ENCODE measurements at places on chromosomes 1 and 21.

DNA sequence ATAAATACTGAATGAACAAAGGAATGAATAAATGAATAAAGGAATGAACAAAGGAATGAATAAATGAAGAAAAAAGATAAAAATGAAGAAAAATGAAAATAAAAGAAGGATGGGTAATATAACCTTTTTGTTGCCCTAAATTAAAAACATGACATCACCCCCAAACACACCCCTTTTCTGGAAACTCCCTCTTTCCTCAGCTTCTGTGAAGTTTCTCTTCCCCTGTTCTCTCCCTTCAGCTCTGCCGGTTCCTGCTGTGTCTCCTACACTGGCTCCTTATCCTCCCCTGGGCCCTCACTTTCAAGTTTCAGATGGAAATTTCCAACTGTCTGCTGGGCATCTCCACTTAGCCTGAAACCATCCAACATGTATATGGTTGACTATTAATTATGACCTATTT lies 37.9 kb downstream of the RAB3B start:
- DNase-seq: no peak

DNA sequence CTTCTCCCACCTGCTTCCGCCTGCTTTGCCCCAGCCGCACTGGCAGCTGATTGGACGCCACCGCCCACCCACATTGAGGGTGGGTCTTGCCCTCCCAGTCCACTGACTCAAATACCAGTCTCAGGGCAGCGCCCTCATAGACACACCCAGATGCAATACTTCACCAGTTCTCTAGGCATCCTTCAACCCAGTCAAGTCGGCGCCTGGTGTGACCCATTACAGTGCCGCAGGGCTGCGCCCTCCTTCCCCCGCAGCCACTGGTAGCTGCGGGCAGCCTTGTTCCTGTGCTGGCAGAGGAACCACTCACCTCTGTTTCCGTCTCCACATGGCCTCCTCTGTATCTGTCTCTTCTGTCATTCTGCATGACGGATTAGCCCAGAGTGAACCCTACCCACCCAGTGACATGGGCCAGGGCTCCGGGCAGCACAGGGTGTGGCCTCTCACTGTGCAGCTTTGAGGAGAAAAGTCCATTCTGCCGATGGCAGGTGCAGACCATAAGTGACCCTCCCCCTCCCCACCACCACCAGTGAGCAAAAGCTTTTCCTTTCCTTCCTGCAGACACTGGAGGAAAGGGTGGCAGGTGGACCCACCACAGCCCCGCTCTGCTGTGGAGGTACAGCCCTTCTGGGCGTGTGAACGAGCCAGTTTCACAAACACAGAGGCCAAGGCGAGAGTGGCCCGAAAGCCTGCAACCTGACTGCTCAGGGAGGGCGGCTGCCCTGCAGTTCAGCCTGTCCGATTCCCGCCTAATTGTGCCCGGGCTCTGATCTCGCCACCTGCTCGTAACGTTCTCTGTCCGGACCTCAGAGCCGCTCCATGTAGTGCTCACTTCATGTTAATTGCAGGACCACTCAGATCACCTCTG lies 57.1 kb downstream of the FAAP20 start:
- DNase-seq: no peak

DNA sequence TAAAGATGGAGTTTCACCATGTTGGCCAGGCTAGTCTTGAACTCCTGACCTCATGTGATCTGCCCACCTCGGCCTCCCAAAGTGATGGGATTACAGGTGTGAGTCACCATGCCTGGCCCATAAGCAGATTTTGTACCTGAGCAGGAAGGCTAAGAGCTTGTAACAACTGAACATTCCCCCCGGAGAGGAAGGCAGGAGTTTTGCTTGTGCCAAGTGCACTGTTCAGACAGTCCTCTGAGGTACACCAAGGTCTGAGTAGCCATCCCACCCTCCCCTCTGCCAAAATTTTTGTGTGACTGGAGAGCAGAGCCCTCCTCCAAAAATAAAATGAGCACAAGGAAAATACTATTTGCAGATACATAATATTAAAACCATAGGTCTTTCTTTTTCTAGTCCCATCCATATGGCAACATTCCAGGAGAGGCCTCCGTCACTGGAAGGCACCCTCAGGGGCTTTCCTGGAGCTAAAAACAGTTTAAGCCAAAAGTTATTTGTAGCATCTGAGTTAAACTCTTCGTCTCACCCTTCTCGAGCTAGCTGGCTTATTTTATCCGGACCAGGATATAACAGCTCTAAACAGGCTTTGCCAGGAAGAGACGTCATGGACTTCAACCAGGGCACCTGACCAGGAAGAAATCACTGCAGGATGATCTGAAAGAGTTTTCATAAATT lies 27.2 kb downstream of the CAPN2 start:
- no peak for DNase-seq

DNA sequence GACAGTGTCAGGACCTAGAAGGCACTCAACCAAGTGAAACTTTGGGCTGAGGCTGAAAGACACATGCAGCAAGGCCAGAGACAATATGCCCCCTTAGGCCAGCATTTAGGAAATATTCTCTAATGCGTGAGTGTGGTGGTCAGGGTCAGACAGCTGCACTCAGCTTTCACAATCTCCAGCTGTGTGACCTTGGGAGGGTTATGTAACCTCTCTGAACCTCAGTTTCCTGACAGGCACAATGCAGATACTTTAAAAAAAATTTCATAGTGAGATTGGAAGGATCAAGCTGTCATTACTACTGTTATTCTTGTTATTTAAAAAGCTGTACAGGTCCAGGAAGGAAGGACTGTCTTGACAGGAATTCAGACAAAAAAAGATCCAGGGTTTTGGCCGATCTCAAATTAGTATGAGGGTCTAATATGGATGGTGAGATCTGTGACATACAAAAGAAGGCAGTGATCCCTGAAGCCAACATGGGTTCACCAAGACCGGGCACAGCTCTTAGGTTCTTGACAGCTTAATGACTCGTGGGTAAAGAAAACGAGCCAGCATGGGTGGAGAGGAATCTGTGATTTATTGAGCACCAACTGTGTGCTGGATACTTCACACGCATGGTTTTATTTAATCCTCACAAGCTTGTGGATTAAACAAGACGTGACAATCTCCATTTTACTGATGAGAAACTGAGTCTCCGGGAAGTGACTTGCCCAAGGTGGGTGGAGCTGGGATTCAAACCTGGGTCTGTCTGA lies 54.6 kb upstream of the POU3F1 start:
- no peak for DNase-seq

DNA sequence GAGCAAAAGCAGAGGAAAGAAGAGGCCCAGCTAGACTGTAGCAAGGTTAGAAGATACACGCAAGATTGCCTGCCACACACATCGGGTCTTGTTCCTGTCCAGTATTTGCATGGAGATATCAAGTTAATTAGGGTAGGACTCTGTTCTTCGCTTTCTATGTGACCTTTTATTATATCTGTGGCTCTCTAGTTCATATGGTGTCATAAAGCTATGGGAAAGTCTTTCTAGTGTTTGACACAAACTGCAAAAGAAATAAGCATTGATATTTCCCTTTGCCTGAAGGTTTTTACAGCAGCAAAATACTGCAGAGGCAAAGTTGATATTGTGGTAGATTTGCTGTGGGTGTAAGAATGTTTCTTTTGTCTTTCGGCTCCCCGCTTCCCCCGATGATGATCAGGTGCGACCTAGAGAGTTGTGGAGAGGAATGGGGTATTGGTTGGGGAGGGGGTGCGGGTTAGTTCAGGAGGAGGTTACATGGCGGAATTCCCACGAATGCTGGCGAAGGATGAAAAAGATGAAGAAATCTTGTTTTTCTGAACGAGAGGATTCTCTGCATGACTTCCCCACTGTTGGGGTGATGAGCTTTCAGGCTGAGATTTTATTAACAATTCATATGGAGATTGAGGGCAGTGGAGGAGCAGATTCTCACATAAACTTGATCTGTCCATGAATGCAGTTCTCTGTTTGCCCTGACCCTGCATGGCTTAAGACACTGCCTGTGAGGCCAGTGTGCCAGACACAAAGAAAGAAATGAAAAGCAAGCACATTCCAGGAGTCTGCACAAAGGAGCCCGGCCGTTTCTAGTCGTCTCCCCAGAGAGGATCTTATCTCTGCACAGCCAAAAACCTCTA lies 550.2 kb downstream of the USP25 start:
- DNase-seq: no peak

- no peak for DNase-seq
Measured at GRCh38 chr21:46017695-46018094, 36.1 kb downstream of the COL6A1 start.

DNA sequence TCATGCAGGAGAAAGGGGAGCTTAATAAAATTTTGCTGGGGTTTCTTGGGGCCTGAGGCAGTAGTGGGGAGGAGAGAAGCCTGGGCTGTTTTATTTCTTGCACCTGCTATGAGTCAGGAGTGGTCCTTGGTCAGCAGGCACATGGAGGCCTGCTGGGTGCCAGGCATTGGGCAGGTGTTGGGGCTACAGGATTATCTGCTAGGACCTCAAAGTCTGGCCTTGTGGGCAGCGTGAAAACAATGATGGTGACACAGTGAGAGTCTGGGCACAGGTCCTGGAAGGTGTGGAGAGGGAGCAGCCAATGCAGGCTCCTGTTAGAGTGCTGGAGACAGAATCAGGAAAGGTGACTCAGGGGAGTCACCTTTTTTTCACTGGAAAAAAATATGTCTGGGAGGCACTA lies 17.2 kb downstream of the ROR1 start:
- peak; percentile 37 for DNase-seq

DNA sequence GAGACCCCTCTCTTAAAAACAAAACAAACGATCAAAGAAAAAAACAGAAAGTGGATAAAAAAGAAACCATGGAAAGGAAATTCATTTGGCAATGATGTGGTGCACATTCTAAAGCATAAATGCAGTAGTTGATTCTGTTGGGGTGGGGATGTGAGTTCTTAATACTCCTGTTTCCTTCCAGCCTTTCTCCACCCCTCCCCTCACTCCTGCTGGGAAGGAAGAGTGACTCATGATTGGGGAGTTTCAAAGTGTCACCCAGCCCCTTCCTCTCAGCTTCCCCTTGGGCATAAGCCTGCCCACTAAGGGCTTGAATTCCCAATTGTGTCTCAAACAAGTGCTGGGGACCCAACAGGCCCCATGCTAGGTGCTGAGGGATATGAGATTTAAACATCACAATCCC lies 6.7 kb upstream of the PINK1 start:
- no peak for DNase-seq

GRCh38 chr1:151144474-151145303 lies 1.7 kb downstream of the SEMA6C start:
- no peak for DNase-seq

All from NCI-H2171 treated with DMSO at 0.1 percent for 48 hours (cell line).